MG63 (cell line): ENCODE measurements at places on chromosomes 6 and 20.

GRCh38 chr6:77106992-77107391, 356.3 kb downstream of the HTR1B start:
- no peak for DNase-seq

- DNase-seq: no peak
Measured at GRCh38 chr6:88538840-88539239, 372.7 kb upstream of the CNR1 start.

DNA sequence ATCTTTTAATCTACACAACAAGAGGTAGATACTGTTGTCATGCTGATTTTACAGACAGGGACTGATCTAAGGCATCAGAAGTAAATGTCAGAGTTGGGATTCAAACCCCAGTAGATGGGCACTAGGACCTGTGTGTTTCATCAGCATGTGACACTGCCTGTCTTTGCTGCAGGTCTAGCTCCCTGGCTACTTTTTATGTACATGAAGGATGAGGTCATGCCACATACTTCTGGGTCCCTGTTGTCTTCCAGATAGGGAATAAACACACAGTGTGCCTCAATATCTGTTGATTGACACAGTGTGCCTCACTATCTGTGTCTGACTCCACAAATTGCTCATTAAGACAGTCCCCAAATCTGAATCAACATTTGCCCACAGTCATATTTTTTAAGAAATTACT, 106.9 kb downstream of the TFAP2B start:
- no peak for DNase-seq

DNA sequence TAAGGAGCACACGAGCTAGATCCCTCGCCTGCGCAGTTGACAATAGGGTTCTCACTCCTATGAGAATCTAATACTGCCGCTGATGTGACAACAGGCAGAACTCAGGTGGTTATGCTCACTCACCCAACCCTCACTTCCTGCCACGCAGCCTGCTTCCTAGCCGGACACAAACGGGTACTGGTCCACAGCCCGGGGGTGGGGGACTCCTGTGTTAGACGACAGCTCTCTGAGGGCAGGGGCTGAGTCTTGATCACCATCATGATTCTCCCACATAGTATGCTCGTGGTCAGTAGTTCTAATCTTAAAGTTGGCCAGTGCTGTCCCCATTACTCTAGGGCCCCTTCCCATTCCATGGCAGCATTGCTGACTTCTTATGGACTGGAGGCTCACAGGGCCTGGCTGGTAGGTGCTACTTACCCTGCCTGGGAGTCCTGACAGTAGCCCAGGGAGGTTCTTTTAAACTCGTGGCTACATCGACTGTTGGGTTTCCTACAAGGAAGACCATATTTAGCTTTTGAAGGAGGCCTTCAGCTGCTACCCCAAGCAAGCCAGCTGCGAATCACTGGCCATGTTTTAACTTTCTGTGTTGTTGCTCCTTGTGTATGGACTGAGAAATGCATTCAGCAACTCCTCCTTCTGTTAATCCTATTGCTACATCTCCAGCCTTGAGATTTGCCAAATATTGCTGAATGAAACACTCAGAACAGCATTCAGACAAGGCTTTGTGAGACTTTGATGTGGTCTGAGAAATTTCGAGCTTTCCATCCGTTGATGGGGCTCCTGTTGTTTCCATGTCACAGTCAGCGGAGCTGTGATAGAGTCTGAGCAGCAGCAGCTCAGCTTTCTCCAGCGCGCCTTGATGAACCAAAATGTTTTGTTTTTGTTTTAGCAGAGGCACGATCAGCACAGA, 300.3 kb downstream of the NRN1 start:
- no peak for DNase-seq

DNA sequence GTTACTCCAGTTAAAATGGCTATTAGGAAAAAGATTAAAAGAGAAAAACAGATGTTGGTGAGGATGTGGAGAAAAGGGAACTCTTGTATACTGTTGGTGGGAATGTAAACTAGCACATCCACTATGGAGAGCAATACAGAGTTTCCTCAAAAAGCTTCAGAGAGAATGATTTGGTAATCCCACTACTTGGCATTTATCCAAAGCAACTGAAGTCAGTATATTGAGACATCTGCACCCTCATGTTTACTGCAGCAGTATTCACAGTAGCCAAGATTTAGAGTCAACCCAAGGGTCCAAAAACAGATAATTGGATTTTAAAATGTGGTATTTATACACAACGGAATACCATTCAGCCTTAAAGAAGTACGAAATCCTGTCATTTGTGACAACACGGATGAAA, 469.5 kb downstream of the QKI start:
- no peak for DNase-seq

DNA sequence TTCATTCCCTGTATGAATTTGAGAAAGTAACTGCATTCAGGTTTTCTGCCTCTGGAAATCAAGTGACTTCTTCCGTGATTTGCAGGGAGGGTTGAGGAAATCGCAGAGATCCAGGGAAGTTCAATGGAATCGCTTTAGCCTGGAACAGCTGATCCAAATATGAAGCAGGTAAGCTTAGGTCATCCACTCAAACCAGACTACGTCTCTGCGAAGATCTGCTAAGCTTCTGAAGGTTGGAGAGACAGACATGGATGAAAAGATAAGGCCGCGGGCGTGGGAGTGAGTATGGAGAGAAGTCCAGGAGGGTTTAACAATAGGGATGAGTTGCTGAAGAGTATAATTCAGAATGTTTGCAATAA, 34.2 kb upstream of the BTN3A2 start:
- no peak for DNase-seq

GRCh38 chr20:53447316-53447715, 146.3 kb downstream of the ZNF217 start:
- no peak for DNase-seq

DNA sequence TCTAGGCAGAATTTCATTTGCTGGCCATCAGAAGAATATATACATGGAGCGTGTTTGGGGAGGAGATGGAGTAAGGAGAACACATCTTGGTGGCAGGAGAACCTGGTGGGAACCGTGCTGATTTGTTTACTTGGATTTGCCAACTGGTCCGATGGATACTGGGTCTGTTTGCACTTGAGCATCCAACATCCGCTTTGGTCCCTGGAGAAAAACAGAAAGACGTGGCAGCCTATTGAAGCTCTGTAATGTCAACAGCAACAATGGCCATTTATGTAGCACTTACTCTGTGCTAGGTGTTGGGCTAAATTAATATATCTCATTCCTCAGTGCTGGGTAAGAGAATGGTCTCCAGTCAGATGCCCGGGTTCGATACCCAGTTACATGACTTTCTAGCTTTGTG, 125.6 kb downstream of the BCAS1 start:
- DNase-seq: no peak

DNA sequence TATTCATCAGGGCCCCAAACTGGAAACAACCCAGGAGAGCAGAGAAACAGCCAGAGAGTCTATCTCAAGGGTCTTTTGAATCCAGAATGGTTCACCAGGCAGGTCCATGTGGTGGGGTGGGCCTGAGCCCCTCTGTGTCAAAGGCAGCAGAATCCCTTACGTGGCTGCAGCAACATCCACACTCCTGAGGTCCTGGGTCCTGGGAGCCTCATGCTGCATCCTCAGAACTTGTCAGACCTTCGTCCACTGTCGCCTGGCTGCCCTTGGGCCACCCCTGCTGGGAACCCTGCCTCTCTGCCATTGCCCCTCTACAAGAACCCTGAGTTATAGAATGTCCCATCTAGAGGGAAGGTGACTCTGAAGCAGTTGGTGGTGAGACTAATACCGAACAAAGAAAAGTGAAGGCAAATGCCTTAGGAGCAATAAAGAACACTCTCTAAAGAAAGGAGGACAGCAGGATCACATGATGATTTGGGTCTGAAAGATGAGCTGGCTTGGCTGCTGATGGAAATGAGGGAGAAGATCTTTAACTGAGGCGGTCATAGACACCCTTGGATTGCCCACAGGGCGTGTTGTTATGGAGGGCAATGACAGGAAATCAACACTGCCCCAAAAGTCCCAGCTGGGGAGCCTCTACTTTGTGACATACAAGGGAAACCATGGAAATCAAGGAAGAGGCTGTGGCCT, 161.2 kb downstream of the SYNDIG1 start:
- DNase-seq: no peak

DNA sequence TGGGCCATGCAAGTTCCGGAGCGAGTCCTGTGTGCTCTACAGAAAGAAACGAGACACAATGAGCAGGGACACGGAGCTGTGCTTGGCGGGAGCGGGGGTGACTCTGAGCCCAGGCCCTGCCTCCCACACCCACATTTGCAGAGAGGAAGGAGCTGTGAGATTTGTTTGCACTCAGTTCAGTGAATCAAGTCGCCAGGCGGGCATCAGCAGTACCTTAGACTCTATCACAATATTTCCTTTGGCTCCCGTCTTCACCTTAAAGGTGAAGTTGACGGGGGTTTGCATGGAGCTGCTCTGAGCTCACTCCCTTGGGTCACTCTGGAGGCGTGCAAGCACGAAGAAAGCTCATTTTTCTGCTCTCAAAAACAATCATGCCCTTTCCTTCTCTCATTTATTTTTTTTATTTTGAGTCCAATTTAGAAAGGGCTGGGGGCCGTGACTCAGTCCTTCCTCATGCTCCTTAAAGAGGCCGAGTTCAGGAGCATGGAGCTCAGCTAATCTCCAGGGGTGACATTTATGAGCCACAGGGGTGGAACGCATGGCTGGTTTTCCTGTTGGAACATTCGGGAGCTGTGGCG, 188.2 kb downstream of the NFATC2 start:
- peak; percentile 55 for DNase-seq

DNA sequence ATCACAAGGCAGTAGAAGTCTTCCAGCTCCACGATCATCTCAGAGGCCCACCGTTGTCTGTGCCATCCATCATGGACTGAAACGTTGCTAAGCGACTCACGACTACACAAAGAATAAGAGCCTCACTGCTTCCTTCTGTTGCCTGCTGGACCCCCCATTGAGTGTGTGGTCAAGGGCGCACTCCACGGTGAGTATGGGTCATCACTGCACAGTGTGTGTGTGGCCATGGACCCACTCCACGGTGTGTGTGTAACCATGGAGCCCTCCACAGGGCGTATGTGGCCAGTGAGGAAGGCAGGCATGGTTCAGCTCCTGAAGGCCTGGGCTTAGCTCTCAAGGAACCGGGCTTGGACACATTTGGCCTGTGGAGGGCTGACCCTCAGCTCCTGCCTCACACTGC, 123.4 kb upstream of the AFDN start:
- no peak for DNase-seq

DNA sequence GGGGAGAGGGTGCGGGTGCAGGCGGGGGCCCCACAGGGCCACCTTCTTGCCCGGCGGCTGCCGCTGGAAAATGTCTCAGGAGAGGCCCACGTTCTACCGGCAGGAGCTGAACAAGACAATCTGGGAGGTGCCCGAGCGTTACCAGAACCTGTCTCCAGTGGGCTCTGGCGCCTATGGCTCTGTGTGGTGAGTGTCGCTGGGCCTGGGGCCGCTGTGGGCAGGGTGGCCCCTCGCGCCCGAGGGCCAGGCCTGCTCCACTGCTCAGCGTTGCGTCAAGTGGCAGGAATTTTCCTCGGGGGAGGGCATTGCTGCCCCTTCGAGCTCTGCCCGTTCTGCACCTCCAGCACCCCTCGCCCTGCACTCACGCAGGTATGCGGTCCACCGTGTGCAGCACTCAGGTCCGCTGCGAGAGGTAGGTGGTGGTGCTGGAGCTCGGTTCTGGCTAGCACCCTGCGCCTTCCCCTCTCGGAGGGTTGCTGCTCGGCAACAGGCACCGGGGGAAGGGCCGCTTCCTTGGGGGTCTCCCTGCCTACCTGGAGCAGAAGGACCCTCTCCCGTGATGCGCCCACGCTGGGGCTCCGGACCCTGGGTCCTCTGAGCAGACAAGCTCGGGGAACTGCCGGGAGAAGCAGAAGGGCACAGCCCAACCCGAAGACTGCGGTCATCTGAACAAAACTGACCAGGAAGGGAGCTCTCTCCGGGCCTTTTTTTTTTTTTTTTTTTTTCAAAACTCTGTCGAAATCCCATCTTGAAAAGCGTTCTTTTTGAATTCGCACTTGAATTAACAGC, 674 bp downstream of the MAPK14 start:
- DNase-seq: peak; percentile 50

- no peak for DNase-seq
Measured at GRCh38 chr6:158548418-158549161, 11.3 kb upstream of the TMEM181 start.

GRCh38 chr6:73471686-73472290, 10.3 kb downstream of the MTO1 start:
- DNase-seq: no peak

GRCh38 chr20:17538517-17539170, 7.5 kb upstream of the BFSP1 start:
- no peak for DNase-seq

DNA sequence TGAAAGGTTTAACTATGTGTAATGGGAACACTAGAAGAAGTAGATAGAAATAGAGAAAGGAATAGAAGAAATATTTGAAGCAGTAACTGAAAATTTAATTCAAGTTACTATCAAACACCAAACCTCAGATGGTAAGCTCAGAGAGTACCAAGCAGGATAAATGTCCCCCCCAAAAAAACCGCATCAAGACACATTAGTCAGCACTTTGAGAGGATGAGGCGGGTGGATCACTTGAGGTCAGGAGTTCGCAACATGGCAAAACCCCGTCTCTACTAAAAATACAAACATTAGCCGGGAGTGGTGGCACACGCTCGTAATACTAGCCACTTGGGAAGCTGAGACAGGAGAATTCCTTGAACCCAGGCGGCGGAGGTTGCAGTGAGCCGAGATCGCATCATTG, 253.1 kb downstream of the C6orf118 start:
- DNase-seq: no peak

- DNase-seq: no peak
Measured at GRCh38 chr6:6919173-6919572, 188.6 kb upstream of the RREB1 start.

- no peak for DNase-seq
Measured at GRCh38 chr6:26104457-26105108, 17.4 kb downstream of the HFE start.

DNA sequence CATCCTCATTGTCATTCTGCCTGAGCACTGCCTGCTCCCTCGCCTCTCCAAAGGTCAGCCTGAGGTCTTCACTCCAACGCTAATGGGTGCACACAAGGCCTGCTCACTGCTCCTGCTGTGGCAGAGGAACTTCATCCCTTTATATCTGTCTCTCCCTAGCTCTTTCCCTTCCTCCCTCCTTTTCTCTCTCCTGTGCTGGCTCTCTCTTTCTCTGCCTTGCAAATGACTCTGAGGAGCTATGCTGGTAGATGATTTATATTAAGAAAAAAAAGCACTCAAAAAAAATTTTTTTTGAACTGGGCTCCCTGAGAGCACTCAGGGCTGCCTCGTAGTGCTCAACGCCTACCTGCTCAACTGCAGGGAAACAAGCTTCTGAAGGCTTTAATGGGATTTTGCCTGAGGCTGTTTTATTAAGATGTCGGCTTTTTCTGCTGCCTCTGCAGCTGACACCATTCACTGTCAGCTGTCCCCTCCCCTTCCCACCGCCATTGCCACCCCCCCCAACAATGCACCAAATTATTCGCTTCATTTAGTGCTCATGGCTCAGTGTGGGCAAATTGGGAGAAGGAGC, 137.7 kb upstream of the DEFB112 start:
- DNase-seq: no peak

GRCh38 chr6:134230087-134230700, 87.7 kb downstream of the SGK1 start:
- DNase-seq: no peak

GRCh38 chr20:34112600-34113101, 608 bp upstream of the EIF2S2 start:
- peak; percentile 10 for DNase-seq

DNA sequence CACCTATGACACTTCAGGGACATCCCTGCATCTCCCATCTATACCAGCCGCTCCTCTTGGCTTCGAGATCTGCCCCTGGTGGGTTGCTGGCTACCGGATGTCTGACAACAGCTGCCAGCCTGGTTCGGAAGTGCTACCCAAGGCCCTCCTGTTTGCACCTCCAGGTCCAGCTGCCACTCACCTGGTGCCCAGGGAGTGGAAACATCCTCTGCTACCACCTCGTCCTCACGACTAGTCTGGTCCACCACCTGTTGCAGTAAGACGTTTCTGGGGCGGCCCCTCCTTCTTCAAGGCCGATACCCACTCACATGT, 8.3 kb upstream of the PCMTD2 start:
- DNase-seq: no peak
